ENCODE measurements at places on chromosomes 6 and 20.

DNA sequence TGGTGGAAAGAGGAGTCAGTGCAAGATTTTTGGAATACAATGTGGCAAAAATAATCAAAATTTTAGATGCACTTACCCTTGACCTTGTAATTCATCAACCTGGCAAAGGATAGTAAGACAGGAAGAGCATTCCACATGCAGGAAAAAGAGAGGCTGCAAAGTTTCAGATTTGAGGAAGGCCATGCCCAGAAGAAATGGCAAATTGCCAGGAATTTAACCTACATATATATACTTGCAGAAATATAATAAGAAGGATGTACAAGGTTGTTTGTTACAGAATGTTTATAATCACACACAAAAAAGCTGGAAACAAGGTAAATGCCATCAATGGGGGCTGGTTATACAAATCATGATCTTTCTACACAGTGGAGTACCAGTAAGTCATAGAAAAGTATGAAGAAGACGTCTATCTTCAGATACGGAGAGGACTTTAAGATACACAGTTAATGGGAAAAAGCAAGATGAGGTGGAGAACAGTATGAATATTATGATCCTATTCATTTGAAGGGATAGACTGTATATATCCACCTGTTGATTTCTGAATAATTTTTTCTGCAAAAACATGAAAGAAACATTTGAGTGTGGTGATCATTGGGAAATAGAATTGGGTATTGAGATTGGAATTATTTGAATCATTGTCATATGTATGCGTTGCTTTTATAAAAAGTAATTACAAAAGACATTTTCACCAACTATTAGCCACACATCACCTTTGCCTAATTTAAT, 253.8 kb downstream of the TBC1D7 start:
- no peak for DNase-seq

DNA sequence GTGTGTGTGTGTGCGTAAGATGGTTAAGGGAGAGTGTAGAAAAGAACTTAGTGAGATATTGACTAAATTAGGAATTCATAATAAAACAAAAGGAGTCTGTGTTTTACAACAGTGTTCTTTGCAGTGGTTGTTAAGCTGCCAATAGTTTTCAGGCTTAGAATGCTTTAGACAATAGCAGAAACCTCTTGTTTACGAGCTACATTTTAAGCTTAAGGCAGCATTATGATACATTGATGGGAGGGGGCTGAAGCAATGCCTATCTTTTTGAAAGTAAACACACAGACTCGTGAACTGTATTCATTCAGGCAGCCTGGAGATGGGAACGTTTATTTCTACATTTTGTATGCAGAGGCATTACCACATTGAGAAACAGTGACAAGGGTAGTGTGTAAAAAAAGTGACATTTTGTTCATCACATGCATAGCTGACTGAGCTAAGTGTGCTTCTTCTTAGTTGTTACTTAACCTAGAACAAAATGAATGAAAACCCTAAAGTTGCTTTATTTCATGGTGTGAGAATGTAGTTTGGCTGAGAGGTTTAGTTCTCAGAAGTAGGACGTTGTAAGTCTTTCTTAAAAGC, 21.2 kb downstream of the CLVS2 start:
- DNase-seq = no peak

DNA sequence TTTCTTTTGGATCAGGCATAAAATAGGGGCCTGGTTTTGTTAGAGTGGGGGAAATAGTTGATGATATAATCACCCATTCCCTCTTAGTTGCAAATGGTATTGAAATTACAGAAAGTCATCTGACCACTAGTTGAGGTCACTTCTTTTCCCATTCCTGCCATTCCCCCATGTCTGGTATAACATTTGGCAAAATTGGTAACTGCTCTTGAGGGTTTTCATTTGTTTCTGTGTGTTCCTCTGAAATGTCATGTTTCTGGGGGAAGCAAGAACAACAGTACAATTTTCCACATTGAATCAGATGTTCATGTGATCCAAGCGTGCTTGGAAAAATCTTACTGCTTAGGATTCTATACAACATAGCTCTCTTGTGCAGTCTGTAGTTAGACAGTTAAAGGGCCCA, 7.3 kb downstream of the AIG1 start:
- DNase-seq = peak; percentile 17

- peak; percentile 76 for DNase-seq
Observed at GRCh38 chr6:4253604-4254231, 118.3 kb upstream of the ECI2 start.

GRCh38 chr6:145069966-145070365, 665.4 kb downstream of the EPM2A start:
- peak; percentile 26 for DNase-seq
